Stimulated activated CD4-positive, alpha-beta T cell treated with anti-CD3 and anti-CD28 coated beads, Interleukin-1b, Interleukin-23, amount 100 ng/mL, for 4 hours (primary cell): ENCODE measurements at places on chromosomes 2 and 18.

DNA sequence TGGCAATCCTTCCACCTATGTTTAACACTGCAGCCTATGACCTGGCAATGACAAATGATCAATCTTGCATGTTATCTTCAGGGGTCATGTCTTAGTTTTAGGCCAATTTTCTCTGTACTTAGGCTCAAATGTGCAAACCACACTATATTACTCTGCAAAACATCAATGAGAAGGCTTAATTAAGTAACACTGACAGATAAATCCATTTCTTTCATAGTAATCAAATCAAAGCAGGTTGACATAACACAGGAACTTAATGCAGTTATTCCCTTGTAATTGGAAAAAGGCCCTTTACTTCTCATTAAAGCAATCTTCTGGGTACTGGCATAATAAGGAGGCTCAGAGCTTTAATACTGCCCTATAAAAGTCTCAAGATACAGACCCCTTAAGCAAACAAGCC is 114.4 kb downstream of the TCF4 start:
- no peak for DNase-seq

- DNase-seq: no peak
Measured at GRCh38 chr2:59684116-59684770, 869.2 kb downstream of the BCL11A start.

- DNase-seq: no peak
Measured at GRCh38 chr2:78832481-78832880, 193.0 kb upstream of the REG3G start.

DNA sequence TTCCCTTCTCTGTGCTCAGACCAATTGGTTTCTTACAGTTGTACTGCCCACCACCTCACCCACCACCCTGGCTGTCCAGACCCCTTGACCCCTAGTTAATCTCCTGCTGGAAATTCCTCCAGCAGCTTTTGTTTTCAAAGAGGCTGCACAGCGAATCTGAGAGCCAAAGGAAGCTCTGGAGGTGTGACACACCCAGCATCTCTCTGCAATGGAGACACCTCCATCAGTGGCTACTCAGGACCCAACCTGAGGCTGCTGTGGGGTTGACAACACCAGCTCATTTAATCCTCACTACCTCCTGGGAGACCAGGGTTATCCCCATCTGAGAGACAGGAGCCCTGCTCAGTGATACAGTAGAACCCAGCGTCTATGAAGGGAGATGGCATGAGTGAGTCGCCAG is 86.4 kb downstream of the BIN1 start:
- DNase-seq: no peak

- no peak for DNase-seq
Measured at GRCh38 chr2:226600802-226601201, 198.8 kb downstream of the IRS1 start.

DNA sequence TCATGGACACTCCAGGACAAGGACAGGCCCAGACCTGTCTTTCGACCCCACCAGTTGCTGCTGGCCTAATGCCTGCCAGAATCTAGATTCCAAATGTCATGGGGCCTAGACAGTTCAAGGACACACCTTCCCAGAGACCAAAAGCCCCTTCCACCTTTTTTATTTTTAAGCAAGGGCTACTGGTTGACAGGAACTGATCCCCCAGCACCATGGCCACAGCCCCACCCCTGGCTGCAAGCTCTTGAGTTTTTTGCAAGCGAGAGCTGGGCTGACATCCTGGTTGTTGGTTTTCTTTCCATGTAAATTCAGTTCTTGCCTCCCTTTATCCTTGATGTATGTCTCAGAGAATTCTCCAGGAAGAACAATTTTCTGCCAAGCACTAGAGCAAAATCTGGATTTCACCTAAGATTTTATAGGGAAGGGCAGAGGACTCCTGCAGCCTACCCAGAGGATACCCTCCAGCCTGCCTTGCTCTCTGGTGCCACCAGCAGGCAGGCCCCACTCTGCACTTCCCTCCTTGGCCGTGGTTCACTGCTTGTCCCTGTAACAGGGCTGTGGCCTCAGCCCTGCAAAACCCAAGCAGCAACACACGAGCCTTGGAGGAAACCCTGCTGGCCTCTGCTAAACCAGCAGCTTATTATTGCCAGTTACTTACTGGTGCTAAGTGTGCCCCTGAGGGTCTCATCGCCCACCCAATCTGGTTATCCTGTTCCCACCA is 97.7 kb downstream of the TWIST2 start:
- no peak for DNase-seq

- no peak for DNase-seq
Measured at GRCh38 chr2:235538144-235538639, 44.3 kb downstream of the AGAP1 start.

- no peak for DNase-seq
Measured at GRCh38 chr18:62394006-62394763, 69.1 kb downstream of the TNFRSF11A start.

- peak; percentile 25 for DNase-seq
Measured at GRCh38 chr18:23689031-23689615, at the start of gene LAMA3. Gene LAMA3, plus strand, starts transcription at chr18:23689453. Its CDS starts 231 bp downstream, at chr18:23689684.

GRCh38 chr18:58525517-58525916 is 103.4 kb downstream of the ALPK2 start:
- no peak for DNase-seq

GRCh38 chr2:161369311-161369710 is 46.8 kb upstream of the TBR1 start:
- no peak for DNase-seq

DNA sequence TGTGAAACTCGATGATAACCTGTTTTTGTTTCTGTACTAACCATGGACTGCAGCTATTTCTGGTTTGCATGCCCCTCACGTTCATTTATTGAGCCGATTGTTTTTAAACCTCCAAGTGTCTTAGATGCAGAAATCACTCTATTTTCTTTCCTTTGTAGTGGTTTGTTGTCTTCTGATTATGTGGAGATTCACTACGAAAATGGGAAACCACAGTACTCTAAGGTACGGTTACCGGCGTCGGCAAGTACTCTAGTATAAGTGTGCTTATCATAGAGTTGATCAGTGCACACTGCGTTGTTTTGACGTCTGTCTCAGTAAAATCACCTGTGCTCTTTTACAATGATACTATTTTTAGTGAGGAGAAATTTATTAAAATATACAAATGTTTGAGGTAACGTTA is 87.4 kb downstream of the ADAM23 start:
- DNase-seq: no peak

GRCh38 chr2:72028996-72029395 is 118.7 kb downstream of the CYP26B1 start:
- no peak for DNase-seq

- DNase-seq: no peak
Measured at GRCh38 chr2:231955758-231956472, 5.6 kb upstream of the DIS3L2 start.

- no peak for DNase-seq
Measured at GRCh38 chr2:101040761-101041160, 38.7 kb downstream of the RPL31 start.

GRCh38 chr18:9495465-9495864 is 20.2 kb downstream of the RALBP1 start:
- DNase-seq: no peak

GRCh38 chr2:179422037-179422643 is 157.5 kb upstream of the SESTD1 start:
- no peak for DNase-seq

DNA sequence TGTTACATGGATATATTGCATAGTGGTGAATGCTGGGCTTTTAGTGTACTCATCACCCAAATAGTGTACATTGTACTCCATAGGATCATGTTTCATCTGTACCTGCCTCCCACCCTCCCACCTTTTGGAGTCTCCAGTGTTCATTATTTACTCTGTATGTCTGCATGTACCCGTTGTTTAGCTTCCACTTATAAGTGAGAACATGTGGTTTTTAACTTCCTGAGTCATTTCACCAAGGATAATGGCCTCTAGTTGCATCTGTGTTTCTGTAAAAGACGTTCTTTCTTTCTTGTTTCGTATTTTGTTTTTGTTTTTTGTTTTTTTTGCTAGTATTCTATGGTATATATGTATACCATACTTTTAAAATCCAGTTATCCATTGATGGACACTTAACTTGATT is 107.5 kb downstream of the MSTN start:
- no peak for DNase-seq

GRCh38 chr2:101474731-101475384 is at the start of gene RFX8:
Gene RFX8, minus strand, starts transcription at chr2:101475112. Its CDS starts 8,264 bp downstream, at chr2:101466848.
- peak; percentile 37 for DNase-seq

DNA sequence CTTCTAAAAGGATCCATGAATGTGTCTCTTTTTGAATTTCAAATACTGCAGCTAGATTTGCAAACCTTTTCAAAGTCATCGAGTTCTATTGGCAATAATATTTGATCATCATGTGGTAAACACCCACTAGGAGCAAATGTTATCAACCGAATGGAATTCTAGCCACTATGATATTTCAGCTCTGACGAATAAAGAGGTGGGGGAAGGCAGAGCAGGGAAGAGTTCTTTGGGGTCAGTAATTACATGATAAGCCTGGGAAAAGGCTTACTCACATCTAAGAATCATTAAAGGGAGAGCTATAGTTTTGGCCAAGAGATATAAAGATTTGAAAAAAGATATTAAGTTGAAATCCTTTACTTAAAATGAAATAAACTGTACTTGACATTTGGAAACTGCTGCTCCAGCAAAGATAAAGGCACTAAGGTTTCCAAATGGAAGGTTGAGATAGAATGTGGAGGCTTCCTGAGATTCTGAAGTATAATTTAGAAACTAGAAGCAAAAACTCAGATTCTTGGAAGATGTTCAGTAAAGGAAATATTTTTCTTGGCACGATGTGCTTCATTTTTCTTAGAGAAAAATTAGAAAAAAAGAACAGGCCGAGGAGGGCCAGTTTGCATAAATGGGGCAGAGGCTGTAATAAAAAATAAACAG is 104.7 kb upstream of the ARHGAP28 start:
- DNase-seq: no peak

- DNase-seq: no peak
Measured at GRCh38 chr2:37230581-37230980, 815 bp downstream of the CEBPZ start.

DNA sequence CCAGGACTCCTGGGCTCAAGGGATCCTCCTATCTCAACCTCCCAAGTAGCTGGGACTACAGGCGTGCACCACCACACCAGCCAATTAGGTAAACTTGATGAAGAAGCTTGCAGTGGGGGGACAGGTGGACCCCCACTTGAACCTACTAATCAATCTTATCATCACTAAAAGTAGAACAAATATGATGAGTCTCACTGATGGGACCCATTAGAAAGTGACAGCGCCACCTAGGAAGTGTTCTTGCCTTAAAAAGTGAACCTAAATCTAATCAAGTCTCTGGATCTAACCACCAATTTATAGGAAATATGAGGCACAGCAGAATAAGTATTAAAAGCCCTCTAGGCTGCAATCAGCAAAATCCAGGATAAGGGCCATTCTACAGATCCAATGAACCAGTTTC is 79.2 kb downstream of the BIN1 start:
- DNase-seq: no peak

DNA sequence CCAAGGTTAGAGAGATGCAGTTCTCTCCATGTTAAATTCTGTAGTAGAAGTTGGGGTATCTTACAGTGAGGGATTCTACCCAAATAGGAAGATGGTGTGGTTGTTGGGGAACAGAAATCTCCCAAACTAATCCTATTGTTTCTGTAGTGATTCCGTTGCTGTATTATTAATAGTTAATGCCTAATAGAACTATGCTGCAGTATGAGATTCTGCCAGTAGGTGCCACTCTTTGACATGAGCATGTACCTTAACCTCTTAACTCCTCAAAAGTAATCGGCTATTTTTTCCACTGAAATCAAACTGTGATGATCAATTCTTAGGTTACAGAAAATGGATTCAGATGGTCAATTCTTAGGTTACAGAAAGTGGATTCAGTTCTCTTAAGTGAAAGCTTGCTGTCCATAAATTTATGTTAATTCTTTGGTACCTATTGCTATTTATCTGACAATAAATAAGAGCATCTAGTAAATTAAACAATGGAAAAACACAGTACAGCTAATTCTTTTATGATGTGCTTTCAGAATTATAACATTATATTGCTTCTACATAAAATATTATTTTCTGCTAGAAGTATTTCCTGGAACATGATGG is 97.9 kb upstream of the DLX2 start:
- DNase-seq: no peak

DNA sequence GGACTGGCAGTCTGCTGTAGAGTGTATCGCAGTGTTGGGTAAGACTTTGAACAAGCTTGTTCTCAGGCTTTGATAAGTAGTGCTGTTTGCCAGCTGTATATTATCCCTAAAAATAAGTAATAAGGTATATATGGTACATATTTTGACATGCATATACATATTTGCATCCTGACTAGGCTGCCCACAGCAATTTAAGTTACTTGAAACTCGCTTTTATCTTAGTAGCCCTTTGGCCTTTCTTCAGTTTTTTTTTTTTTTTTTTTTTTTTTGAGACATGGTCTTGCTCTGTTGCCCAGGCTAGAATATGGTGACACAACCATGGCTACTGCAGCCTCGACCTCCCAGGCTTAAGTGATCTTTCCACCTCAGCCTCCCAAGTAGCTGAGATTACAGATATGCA is 18.2 kb downstream of the MSH6 start:
- no peak for DNase-seq

DNA sequence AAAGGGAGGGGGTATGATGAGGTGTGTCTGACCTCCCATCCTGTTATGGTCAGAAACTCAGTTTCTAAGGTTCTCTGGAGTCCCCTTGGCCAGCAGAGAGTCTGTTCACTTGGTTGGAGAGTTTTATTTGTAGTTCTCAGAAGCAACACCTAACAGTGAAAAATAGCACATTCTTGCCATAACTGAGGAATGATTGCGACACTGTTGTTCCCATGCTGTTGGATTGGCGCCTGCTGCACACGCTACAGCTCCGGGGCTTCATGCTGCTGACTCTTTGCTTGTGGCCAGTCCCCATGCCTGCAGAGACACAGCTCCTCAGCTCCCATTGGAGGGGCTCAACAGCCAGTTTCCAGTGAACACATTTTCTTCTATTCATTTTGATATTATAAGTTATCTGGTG is 42.1 kb downstream of the TPGS2 start:
- DNase-seq: no peak

DNA sequence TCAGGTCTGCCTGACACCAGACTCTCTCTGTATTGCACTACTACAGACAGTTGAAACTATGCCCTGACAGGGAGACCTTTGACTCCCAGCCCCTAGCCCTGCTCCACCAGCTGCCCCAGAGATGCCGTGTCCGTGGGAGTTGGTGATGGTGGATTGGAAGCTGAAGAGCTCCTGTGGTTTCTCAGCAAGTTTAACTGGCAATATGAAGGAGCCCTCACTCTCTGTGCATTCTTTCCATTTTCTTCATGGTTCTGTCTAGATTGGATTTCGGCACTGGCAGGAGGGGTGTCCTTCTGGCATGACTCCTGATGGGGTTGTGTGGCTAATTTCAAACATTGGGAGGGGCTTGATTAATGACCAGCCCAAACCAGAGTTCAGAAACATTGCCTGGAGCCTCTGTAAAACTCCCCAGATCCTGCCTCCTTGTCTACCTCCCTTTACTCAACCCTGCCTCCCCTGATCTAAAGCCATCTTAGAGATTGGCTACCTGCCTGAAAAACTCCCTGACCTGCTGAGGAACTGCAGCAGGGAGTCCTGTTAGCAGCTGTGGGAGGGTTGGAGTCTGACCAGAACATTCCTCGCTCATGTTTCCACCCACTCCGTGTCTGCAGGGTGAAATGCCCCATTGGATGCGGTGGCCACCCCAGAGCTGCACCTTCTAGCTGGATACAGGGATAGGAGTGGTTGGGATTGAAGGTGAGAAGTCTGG is 206.9 kb upstream of the SPRED2 start:
- no peak for DNase-seq
